Fibroblast of skin of back (primary cell): ENCODE measurements at places on chromosomes 2 and 18.
A peak's percentile ranks its signal among the peaks of the same experiment; 100 is the strongest.

DNA sequence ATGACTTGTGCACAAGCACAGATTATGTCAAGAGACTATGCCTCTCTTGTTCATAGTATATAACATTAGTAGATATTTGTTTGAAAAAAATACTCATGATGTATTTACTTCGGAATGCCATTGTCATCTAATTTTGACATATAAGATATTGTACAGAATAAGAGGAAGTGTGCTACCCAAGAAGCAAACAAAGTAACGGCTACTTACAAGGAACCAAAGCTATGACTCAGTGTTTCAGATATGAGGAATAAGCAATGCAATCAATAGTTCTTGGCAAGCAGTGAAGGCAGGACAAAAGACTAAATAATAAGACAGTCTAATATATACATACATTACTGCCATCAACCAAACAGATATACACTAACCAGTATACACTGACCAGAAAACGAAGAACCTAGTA lies 256.3 kb downstream of the CCDC178 start:
- DNase-seq, result no peak

- peak; percentile 61 for DNase-seq
These were observed 76.8 kb downstream of the MAPRE2 start for GRCh38 chr18:35117951-35118411.

DNA sequence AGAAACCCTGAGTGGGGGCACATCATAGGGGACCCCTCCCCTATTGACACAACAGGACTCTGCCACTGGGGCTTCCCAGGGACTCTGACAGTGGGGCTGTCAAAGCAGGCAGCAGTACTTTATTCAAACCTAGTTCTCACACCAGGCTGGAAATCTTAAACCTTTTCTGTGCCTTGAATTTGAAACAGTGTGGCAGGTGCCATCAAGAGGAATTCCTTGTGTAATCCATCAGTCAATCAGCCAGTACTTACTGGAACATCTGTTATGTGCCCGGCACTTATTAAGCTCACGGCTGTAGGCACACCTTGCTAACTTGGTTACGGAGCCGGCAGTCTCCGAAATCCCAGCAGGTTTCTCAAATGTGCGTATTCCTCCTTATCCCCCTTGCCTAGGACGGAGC lies 12.0 kb downstream of the GLI2 start:
- no peak for DNase-seq

DNA sequence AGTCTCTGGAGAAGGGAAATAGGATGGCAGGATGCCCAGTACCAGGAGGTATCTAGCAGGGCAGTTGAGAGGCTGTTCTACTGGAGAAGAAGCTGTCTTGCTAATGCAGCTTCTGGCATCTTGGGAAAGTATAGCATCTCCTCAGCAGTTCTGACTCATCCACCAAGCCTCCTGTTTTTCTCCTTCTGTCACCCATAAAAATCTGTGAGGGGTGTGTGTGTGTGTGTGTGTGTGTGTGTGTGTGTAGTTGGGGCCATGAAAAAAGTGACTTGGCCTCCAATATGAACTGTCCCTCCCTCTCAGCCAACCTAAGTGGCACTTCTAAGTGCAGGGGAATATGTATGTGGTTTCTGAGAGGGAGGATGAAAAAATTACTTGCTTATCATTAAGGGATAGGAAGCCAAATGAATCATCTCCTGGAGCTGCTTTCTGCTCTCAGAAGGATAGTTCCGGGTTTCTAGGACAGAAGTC lies 83.9 kb downstream of the CBLN2 start:
- DNase-seq, result peak; percentile 73

- no peak for DNase-seq
These were observed 569.4 kb downstream of the CCDC85A start for GRCh38 chr2:56753182-56753581.

- peak; percentile 80 for DNase-seq
These were observed 484 bp downstream of the ABCB6 start for GRCh38 chr2:219218217-219218731.

DNA sequence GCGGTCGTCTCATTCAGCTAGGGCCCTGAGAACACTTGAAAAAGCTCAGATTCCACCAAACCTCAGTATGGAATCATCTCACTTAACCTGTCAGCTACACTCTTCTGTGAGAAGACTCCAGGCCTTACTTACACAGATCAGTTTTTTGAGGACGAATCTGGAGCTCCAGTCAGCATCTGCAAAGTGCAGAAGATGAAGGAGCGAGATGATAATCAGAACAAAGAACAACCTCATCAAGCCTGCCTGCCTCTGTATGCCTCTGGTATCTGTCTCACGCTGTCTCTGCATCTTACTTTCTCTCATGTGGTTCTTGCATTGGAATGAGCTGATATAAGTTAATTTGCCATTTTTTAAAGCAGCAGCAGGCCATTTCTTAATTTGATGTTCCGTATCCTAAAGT lies 444.1 kb upstream of the LRATD1 start:
- DNase-seq, result no peak

GRCh38 chr2:96863575-96864342 lies 5.9 kb upstream of the ANKRD39 start:
- DNase-seq, result no peak

- no peak for DNase-seq
These were observed 78.5 kb upstream of the SNTG2 start for GRCh38 chr2:871926-872680.

DNA sequence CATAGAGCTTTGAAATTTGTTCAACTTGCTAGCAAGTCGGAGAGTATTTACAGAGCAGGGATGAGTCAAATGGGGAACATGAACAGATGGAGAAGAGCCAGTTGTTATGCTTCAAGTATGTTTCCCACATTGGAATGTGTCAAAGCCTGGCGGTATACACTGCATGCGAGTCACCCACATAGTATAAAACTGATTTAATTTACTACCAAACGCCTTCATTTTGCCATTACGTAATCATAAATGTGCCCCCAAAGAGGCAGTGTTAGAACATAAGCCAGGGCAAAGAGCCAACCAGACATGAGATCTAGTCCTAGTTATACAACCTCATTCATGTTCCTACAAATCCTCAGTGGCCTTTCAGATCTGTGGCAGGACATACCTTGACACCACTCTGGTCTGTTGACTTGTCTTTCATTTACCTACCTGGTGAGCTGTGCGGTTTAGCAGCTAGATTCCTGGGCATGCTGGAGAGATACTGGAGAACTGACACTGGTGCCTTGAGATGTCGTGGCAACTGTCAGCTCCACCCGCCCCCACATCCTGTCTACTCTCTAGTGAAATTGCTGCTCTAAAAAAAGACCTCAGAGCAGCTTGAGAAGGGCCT lies 21.7 kb upstream of the NRP2 start:
- DNase-seq, result peak; percentile 97

DNA sequence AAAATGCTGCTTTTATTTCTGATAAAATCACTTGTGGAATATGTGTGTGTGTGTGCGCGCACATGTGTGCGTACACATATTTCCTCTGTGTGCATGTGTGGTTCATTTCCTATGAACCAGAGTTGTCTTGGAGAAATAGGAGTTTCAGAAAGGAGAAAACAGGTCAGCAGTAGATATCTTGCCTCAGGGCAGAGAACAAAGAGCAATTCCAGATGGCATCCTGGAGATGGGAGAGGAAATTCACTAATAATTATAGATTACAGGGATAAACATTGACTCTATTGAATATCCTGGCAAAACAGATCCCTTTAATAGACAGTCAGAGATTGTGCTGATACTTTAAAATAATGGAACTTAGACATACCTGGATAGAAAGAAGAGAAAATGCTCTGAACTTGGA lies 298.0 kb downstream of the TRIB2 start:
- no peak for DNase-seq

GRCh38 chr18:3914833-3915610 lies 465.1 kb downstream of the TGIF1 start:
- no peak for DNase-seq

DNA sequence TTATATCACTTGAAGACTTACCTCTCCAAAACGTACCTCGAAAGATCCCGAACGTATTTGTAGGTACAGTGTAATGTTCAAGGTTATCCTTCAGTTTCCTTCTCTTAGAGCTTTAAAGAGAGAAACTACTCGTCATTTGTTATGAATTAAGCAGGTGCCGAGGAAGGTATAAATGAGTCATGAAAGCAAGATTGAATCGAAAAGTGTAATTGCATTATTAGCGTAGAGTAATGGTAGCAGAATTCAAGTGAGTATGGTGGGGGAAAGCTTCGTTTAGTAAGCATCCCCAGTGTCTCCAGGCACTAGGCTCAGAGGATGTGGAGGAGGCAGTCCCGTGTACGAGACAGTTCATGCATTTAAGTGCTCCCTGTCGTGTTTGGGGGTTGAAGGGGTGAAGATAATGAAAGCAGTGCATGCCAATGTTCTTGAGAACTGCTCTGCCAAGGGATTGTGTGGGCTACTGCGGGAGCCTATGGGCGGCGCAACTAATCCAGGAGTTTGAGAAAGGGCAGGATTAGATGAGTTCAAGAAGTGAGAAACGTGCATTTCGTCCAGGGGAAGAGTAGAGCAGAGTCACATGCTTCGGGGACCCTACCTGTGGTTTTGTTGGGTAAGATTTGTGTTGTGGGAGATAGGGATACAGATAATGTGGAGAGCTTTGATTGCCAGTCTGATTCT lies 858 bp downstream of the POLR1B start:
- DNase-seq, result peak; percentile 8

DNA sequence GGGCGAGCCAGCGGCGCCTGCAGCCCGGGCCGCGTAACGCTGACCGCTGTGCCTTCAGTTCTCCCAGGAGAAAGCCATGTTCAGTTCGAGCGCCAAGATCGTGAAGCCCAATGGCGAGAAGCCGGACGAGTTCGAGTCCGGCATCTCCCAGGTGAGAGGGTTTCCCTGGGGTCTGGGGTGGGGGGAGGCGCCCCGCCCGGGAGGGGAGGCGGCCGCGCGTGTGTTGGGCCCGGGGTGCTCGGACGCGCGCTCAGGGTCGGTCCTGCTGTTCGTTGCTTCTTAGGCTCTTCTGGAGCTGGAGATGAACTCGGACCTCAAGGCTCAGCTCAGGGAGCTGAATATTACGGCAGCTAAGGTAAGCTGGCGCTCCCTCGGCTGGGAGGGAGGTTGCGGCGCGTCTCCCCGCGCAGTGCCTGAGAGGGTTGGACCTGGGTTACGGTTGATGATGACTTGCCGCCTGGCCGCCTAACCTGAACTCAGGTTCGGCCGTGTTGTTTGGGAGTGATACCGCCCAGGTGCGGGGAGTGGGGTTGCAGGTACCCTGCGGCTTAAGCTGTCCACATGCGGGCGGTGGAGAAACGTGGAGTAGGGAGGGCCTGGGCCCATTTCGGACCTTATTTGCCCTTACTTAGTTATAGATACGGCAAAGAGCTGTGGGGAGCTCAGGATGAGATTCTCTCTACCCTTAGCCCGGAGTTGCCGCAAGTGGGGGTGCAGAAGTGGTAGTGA lies 638 bp downstream of the RPS7 start:
- no peak for DNase-seq

DNA sequence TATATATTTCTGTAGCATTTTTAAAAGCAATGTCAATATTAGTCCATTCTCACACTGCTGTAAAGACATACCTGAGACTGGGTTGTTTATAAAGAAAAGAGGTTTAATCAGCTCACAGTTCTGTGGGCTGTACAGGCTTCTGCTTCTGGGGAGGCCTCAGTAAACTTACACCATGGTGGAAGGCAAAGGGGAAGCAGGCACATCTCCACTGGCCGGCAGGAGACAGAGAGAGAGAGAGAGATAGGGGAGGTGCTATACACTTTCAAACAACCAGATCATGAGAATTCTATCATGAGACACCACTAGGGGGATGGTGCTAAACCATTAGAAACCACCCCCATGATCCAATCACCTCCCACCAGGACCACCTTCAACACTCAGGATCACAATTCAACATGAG lies 43.1 kb downstream of the CHMP3 start:
- DNase-seq, result no peak

DNA sequence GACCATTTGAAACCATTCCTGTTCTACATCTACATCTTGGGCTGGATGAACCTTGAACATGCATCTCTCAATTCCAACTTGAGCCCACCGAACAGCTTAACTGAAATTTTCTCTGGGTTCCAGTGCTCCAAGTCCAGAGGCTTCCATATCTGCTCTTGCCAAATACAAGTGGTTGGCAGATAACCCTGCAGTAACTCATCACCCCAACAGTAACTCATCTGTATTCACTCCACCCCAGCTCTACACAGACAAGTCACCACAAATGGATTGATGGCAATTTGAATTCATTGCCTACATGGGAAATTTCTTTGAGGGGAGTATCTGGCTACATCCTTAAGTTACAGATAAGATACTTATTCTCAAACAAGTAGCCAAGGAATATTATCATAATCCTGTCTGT lies 502.4 kb upstream of the TNP1 start:
- DNase-seq, result no peak

DNA sequence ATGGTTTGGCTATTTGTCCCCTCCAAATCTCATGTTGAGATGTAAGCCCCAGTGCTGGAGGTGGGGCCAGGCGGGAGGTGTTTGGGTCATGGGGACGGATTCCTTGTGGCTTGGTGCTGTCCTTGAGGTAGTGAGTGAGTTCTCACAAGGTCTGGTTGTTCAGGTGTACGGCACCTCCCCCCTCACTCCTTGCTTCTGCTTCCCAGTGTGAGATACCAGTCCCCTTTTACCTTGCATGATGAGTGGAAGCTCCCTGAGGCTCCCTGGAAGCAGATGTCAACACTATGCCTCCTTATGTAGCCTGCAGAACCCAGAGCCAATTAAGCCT lies 232.6 kb downstream of the LDLRAD4 start:
- DNase-seq, result no peak

GRCh38 chr2:95760806-95761525 lies 169.2 kb downstream of the TRIM43 start:
- peak; percentile 85 for DNase-seq

- DNase-seq, result no peak
These were observed 27.2 kb downstream of the KDM3A start for GRCh38 chr2:86468162-86469033.

- DNase-seq, result no peak
These were observed 12.3 kb downstream of the MALL start for GRCh38 chr2:110103061-110103961.

GRCh38 chr2:36461039-36461681 lies 105.6 kb downstream of the CRIM1 start:
- peak; percentile 96 for DNase-seq

DNA sequence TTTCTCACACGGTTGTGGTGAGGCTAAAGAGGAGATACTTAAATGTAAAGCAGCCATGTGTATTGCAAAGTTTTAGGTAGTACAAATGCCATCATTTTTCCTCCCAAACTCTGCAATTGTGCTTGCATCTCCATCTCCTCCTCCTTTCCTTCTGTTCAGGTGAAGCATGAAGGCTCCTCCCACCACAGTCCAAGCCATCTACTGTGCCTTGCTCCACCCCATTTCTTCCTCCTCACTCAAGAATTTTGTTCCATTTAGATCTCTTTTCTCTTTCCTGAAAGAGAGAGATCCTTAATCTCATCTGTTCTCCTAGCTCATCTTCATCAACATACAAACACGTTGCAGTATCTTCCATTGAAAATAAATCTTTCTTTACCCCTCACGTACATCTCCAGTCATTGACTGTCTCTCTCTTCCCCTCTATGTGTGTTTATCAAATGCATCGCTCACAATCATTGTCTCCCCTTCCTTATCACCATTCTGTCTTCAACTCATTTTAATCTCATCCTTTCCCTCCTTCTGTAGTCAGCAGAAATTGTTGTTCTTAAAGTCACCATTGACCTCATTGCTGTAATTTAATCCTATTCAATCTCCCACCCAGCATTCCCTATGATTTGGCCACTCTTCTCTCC lies 392.1 kb downstream of the RAD51AP2 start:
- DNase-seq, result no peak

- no peak for DNase-seq
These were observed 60.4 kb downstream of the DHRS9 start for GRCh38 chr2:169129703-169130243.
